ENCODE measurements at places on chromosomes 2 and 18.
A peak's percentile ranks its signal among the peaks of the same experiment; 100 is the strongest.

- peak; percentile 11 for DNase-seq
Measured at GRCh38 chr2:95313296-95314131, 16.4 kb downstream of the KCNIP3 start.

- DNase-seq: no peak
Measured at GRCh38 chr2:116949249-116949648, 865.2 kb upstream of the DDX18 start.

DNA sequence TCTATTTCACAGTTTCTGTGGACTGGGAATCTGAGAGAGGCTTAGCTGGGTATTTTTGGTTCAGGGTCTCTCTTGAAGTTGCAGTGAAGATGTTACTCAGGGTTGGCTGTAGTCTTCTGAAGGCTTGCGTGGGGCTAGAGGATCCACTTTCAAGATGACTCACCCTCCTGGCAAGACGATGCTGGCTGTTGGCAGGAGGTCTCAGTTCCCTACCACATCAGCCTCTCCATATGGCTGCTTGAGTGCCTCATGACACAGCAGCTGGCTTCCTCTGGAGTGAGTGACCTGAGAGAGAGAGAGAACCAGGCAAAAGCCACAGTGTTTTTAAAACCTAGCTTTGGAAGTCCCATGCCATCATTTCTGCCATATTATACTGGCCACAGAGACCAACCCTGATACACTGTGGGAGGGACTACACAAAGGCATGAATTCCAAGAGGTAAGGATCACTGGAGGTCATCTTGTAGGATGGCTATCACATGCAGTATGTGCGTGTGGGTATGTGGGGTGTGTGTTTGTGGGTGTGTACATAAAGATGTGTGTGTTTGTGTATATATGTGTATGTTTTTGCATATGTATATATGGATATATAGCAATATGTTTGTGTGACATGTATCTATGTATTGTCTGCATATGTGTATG is 25.1 kb downstream of the DNPEP start:
- peak; percentile 64 for DNase-seq

DNA sequence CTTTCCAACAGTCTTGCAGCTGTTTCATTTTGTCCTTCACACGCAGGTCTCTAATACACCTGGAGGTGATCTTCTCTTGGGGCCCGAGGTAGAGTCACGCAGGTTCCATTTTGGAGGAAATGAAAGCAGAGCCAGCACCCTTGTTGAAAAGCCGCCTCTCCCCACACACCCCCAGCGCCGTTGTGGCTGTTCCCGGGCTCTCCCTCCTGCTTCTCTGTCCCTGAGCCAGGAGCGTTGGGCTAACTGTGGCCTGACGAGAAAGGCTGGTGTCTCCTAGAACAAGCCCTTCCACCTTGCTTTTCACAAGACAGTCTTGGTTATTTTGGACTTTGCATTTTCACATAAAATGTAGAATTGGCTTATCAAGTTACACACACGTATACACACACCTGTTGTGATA is 16.3 kb downstream of the SNED1 start:
- no peak for DNase-seq

GRCh38 chr2:191187105-191187829 is 36.5 kb upstream of the STAT4 start:
- DNase-seq: no peak

- no peak for DNase-seq
Measured at GRCh38 chr2:200649724-200650123, 63.9 kb downstream of the AOX1 start.

DNA sequence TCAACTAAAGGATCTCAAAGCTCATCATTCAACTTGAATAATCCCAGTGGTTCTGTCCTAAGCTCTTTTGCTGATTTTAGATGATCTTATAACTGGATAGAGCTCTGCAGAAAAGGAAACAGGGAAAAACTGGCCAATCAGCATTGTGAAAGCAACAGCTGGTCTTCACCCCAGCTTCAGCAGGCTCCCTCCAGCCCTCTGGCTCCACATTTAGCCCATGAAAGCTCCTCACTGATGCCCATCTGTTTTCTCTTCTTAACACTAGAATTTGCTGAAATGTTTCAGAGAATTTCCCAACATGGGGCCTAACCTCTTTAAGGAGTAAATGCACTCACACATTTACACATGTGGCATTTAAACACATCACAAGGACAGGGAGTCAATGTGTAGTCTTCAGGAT is 223.3 kb downstream of the CNTNAP5 start:
- no peak for DNase-seq

DNA sequence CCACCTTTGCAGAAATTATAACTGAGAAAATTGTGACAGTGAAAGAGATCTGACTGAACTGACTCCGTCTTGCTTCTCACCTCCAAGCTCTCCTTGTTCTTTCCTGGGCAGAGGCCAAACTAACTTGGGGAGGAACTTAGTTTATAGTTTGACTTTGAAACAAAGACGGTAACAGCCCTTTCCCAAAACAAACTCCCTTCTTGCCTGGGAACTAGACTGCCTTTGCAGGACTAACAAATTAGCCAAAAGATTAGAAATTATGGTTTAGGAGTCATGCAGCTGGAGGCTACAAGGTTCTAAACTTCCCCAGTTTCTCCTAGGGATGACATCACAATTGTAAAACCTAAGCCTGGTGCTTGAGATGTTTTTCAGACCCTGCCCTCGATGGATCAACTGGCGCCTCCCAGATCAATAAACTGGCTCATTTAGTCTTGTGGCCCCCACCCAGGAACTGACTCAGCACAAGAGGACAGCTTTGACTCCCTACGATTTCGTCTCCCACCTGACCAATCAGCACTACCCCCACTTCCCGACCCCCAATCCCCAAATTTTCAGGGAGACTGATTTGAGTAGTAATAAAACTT is 137.7 kb downstream of the ALPK2 start:
- no peak for DNase-seq

GRCh38 chr18:39389800-39390379 is 1824.3 kb upstream of the CELF4 start:
- DNase-seq: no peak

GRCh38 chr2:190842606-190843104 is 38.0 kb upstream of the GLS start:
- DNase-seq: no peak

GRCh38 chr2:43285987-43286386 is 59.6 kb upstream of the ZFP36L2 start:
- DNase-seq: no peak

DNA sequence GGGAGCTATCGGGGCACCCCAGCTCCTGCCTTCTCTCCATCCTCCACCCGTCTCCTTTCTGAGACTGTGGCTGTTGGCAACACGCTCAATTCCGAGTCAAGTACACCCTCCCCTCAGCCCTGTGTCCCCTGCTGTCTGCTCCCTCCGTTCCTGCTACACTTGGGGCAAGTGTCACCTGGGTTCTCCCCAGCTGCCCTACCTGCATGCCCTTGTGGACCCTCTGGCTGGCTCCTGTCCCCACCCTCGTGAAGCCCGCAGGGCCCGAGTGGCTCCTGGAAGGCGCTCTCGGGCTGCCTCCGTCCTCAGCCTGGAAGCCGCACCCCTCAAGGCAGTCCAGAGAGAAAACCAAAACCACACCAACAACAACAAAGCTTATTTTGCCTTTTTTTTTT is 33.9 kb downstream of the PDIA6 start:
- no peak for DNase-seq
